Calu3 (cell line): ENCODE measurements at places on chromosomes 4 and X. TPM values are rescaled to one million over a fixed set of nuclear protein-coding genes. Genes with fewer than 3 reads are reported as not detected.

GRCh38 chr4:105627620-105628019 lies 75.2 kb downstream of the ARHGEF38 start:
- peaks cover 51% of the 10 kb centered on the region for H3K4me1 ChIP-seq
- no peak overlapping the region for H3K27ac ChIP-seq
- DNase-seq, result no peak
- H3K36me3 ChIP-seq, result peaks cover 13% of the 10 kb centered on the region
- H3K4me3 ChIP-seq, result no peak overlapping the region

DNA sequence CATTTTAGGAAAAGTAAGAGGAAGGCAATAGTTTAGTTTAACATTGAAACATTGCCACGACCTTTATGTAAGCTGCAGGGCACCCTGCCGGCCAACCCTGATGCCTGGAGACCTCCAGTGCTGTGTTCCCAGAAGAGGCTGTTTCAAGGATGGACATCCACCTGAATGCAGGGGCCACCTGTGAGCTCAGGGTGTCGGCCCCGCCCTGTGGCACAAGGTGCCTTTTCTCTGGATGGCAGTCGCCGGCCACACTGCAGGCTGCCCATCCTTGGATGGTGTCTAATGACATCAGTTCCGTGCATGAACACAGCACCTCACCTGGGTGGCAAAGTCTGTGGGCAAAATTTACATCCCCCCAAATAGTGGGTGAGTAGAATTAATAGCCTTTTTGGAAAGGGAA lies 180.0 kb downstream of the AFAP1 start:
- H3K27ac ChIP-seq, result no peak overlapping the region
- no peaks in the 10 kb centered on the region for H3K4me1 ChIP-seq
- no peaks in the 10 kb centered on the region for H3K27me3 ChIP-seq
- DNase-seq, result no peak

DNA sequence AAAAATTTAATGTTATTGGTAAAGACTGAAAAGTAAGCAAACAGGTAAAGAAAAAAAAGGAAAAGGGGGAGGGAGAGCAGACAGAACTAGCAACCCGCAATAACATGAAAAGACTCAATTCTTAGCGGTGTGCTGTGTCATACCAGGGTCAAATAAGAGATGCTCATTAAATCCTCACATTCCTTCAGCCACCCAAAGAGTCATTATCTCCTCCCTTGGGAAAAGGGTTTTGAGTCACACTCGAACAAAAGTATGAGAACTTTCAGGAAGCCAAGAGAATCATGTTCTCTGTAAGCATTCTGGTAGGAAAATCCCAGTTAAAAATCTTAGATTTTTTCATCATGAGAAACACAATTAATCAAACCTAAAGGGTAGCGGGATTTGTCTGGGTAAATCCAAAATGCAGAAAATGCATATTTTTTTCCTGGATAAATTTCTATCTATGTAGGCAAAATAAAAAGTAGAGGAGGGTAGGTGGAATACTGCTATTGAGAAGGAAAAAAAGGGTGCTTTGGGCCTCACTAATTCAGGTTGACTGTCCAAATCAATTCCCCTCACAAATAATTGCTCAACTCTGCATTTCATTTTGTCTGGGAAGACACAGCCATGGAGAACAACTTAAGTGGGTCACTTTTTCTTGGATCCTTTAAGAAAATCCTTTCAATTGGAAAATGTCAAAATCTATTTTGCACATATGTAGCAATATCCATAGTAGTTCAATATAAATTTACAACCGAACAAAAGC lies 23.2 kb downstream of the TNIP3 start:
- DNase-seq, result no peak
- H3K36me3 ChIP-seq, result no peaks in the 10 kb centered on the region
- H3K27me3 ChIP-seq, result no peaks in the 10 kb centered on the region
- H3K4me1 ChIP-seq, result no peaks in the 10 kb centered on the region

DNA sequence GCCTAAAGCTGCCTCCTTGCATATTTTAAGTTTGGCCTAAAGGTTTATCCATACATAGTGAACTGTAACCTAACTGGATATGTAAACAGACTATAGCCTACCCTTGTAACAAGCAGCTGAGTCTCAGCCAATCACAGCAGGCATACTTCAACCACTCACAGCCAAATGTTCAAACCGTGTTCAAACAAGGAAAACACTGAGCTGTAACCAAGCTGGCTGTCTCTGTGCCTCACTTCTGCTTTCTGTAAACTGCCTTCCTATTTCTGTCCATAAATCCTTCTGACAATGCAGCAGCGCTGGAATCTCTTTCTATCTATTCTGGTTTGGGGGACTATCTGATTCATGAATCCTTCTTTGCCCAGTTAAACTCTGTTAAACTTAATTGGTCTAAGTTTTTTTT lies 16.4 kb downstream of the DSPP start:
- H3K4me3 ChIP-seq, result no peak overlapping the region
- no peaks in the 10 kb centered on the region for H3K4me1 ChIP-seq
- H3K27ac ChIP-seq, result no peak overlapping the region

GRCh38 chr4:46956451-46956850 lies 36.9 kb downstream of the GABRA4 start:
- no peaks in the 10 kb centered on the region for H3K4me1 ChIP-seq
- no peak overlapping the region for H3K4me3 ChIP-seq
- no peak for DNase-seq
- H3K27me3 ChIP-seq, result no peaks in the 10 kb centered on the region

DNA sequence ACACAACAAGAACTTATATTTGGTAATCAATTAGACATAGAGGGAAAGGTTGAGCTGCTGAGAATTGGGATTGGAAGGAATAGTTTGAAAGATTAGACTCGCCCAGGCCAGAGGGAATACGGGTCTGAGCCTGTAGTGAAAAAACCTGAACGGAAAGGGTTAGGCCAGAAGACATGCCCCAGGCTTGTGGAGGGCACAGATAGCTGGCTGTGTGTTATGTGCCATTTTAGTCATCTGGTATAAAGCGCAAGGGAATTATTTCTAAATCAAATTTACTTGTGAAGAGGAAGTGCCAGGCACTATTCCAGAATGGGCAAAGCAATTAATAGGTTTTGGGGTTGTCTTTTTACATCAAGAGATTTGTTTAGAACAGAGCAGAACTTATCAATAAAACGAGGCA lies 187.5 kb upstream of the ANKRD50 start:
- no peak overlapping the region for H3K27ac ChIP-seq
- H3K27me3 ChIP-seq, result no peaks in the 10 kb centered on the region
- no peaks in the 10 kb centered on the region for H3K4me1 ChIP-seq
- H3K36me3 ChIP-seq, result no peaks in the 10 kb centered on the region
- H3K4me3 ChIP-seq, result no peak overlapping the region
- no peak for DNase-seq

The SASH3 gene
- not detected in 2 replicates for total RNA-seq

The CYBB gene
- 1.8 and 2.1 TPM in 2 replicates for total RNA-seq

The PLP1 gene
- not detected in 2 replicates for total RNA-seq
